ENCODE measurements at places on chromosomes 4 and X.

GRCh38 chrX:112085149-112085548 is 2.6 kb upstream of the TRPC5 start:
- DNase-seq: no peak

DNA sequence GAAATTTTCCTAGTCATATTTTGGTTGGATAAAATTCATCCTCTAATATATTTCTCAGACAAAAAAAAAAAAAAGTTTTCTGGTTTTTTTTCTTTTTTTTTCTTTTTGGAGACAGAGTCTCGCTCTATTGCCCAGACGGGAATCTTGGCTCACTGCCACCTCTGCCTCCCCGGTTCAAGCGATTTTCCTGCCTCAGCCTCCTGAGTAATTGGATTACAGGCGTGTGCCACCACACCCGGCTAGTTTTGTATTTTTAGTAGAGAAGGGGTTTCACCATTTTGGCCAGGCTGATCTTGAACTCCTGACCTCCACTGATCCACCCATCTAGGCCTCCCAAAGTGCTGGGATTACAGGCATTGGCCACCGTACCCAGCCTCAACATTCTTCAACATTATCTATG is 432.7 kb upstream of the PABPC4L start:
- DNase-seq: no peak

GRCh38 chr4:83757121-83757621 is 221.3 kb downstream of the GPAT3 start:
- no peak for DNase-seq

DNA sequence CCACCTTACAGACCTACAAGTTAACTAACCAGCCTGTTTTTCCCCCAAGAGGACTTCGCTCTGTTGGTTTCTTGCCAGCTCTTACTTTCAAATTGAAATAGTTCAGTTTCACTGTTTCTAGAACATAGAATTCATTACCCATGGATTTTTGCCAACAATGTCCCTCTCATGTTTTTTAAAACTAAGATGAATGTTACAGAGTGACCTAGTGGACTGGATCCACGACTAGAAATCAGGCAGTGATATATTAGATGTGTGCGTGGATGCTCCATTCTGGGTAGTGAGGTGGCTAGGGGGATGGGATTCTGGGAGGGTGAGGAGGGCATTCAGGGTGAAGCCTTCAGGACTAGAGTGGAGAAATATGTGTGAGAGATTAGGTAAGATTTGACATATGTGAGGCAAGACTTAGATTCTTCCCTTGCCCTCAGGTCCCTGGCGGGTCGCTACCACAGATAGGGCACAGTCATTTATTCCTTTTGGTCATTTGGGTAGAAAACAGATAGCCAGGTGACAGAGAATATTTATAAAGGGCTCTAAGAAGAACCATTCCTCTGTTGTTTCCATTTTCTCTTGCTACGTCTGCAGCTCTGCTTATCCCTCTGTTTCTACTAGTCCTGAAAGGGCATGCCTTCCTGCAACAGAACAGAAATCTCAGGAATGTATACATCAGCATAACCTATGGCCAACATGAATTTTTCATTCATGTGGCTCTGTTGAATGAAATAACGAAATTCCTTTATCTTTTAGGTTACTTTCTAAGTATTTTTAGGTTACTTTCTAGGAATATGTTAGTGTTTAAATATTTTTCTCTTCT is 15.4 kb upstream of the JADE1 start:
- no peak for DNase-seq

DNA sequence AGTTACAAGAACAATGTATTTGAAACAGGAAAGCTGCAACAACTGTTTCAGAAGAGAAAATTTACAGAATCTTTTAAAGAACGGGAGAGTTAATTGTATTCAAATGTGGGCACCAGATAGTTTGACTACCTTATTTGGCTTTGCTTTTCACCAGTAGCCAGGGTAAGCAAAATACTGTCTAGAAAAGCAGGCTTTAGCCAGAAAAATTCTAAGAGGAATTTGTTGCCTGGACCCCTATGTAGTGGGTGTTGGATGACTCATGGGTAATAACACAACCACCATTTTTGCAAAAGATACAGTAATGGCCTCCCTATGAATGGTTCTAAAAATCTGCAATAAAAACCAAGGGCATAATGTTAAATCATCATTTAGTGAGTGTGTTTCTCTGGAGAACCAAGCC is 233.4 kb upstream of the ANXA3 start:
- no peak for DNase-seq

- DNase-seq: no peak
These were observed 35.8 kb upstream of the LEF1 start for GRCh38 chr4:108204518-108204917.

GRCh38 chr4:113162089-113162488 is 112.6 kb downstream of the ANK2 start:
- no peak for DNase-seq

DNA sequence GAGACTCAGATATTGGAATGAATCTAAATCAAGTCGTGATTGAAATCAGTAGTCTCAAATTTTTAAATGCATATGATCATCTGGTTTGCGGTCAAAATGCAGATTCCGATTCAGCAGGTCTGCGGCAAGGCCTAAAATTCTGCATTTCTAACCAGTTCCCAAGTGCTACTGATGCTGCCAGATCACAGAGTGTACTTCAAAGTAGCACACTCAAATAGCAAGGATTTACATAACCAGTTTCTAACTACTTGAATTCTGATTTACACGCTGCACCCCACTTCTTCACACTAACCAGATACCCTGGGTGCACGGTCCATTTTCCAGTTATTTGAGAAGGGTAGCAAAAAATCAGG is 752 bp downstream of the MBTPS2 start:
- no peak for DNase-seq

DNA sequence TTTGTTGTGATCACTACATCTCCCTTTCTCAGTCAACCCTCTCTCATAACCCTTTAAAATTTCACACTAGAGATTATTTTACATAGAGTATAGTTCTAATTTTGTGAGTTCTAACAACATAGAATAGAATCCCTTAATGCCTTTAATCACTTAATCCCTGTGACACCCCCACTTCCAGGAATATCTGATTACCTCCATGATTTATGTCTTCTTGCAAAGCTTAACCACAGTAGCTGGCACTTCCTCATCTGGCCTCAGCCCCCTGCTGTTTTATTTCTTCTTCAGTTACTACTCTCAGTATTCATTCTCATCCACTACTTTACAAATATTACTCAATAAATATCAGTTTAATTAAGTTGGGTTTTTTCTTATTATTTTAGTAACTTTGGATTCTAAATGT is 340.9 kb downstream of the CENPC start:
- no peak for DNase-seq

- DNase-seq: no peak
These were observed 30.1 kb upstream of the KIAA0232 start for GRCh38 chr4:6752486-6752829.

DNA sequence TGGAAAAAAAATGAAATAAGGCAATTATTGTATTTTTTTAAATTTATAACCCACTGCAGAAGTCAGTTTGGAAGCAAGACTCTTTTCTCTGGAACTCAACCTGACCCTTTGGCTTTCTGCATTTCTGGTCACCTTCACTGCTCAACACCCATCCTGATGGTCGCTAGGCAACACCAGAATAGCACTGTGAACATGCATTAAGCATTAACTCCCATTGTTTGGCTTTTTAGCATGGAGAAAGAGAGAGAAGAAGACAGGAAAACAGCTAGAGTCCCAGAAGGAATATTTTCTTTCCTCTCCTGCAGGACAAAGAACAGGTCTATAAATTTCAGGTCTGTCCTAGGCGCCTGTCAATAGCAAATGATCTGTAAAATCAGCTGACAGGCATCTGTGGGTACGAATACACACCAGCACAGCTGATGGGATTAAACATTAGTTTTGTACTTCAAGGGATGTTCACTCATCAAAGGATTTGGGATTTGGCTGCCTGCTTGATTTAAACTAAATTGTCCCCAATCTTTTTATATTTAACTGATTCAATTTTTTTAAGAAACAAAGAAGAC is 137.2 kb upstream of the ETNPPL start:
- DNase-seq: no peak

GRCh38 chr4:11597506-11597905 is 168.8 kb upstream of the HS3ST1 start:
- no peak for DNase-seq

DNA sequence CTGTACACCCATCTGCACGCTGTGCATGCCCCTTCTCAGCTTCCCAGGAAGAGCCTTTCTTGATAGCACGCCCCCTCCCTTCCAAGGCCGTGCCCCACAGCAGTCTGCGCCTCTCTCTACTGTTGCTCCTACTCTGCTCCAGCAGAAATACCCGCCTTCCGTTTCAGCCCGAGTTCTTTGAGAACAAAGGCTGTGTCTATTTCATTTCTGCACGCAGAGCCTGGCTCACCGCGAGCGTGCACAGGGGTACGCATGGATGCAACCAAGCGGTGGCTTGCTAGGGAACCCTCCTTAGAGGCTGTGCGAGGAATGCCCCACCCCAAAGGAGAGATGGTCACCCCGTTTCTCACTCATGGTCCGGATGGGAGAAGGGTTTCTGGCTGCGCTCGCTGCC is 485 bp downstream of the AADAT start:
- no peak for DNase-seq

DNA sequence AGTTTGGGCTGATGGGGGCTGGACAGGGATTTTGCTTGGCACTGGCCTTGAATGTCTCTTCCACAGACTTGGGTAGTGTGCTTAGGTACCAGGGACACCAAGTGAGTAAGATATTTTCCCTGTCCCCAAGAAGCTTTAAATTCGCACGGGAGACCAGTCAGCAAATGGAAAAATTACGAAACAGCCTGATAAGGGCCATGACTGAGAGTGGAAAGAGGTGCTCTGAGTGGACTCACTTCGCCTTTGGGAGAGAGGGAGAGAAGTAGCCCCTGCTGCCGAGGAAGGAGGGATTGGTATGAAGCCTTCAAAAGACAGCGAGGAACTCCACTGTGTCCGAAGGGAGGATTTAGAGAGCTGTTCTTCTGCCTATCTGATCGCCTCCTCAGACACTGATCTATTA is 2.6 kb downstream of the LSM6 start:
- no peak for DNase-seq

- DNase-seq: no peak
These were observed 78.0 kb upstream of the STX18 start for GRCh38 chr4:4619821-4620220.

DNA sequence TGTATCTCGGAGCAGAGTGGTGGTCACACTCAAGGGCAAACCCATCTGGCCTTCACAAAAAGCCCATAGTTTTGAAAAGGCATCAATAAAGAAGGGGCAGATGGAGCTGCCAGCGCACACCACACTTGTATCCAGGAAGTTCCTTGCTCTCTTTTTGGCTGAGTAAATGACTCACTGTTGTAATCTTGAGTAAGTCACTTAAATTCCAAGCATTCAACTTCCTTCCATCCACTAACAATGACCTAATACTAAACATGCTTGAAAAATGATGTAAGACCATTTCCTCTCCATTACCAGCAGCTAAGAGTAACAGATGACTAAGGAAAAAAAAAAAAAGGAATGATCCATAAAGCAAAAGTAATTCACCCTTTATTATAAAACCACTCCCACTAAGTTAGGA is 32.4 kb upstream of the MYOZ2 start:
- DNase-seq: no peak

- no peak for DNase-seq
These were observed 130.2 kb downstream of the CHRDL1 start for GRCh38 chrX:110665223-110666002.

DNA sequence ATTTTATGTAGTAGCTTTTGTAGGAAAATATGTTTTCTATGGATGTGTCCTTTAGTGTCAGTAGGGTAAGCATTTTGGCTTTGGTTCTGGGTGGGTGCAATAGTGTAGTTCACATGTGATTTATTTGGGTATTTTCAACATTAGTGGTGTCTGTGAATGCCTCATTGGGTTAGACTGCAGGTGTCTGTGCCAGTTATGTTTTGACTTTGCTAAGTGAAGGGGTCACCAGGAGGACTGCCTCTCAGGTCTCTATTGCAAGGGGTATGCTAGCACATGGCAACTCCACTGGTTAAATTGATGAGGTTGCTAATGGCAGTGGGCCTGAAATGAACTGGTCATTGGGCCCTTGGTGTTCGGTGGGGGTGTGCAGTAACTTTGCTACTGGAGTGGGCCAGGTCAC is 467.1 kb downstream of the NAF1 start:
- DNase-seq: no peak

GRCh38 chr4:119623025-119623424 is 5.6 kb downstream of the PDE5A start:
- DNase-seq: no peak

- no peak for DNase-seq
These were observed 56.3 kb downstream of the SHROOM2 start for GRCh38 chrX:9842541-9842940.

Measured in stimulated activated CD8-positive, alpha-beta memory T cell treated with anti-CD3 and anti-CD28 coated beads, Interleukin-7, amount 100 ng/mL, for 48 hours (primary cell).